ENCODE measurements at places on chromosomes 2 and 18.

DNA sequence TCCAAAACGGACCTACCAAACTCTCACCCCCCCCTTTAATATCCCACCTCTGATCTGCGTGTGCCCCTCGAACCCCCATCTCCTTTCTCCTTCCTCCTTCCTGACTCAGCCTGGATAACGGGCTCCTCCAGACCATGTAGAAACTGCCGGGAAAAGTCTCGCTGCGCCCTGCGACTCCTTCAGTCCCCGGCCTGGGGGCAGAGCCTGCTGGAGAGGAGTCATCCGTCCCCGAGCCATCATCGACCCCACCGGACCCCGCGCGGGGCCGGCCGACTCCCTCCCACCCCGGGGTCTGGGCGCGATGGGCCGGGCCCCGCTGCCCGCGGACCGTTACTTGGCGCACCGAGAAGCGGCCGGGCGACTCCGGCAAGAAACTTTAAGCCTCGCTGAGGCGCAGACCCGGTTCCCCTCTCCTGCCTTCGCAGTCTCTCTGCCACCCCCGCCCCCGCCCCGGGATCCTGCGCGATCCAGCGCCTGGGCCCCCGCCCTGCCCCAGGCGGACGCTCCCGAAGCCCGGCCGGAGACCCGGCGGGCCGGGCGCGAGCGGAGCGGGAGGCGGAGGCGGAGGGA is 3.4 kb downstream of the ZEB2 start:
- no peaks in the 10 kb centered on the region for H3K36me3 ChIP-seq
- H3K4me3 ChIP-seq = peak overlapping the region; percentile 70
- DNase-seq = no peak
- peaks cover 11% of the 10 kb centered on the region for H3K4me1 ChIP-seq

GRCh38 chr2:209472112-209472832 is 48.4 kb downstream of the MAP2 start:
- no peaks in the 10 kb centered on the region for H3K36me3 ChIP-seq
- no peak for DNase-seq
- no peaks in the 10 kb centered on the region for H3K27me3 ChIP-seq
- no peak overlapping the region for H3K27ac ChIP-seq

GRCh38 chr18:58402247-58402646 is 226.6 kb downstream of the ALPK2 start:
- H3K27me3 ChIP-seq = no peaks in the 10 kb centered on the region
- H3K4me1 ChIP-seq = peaks cover 14% of the 10 kb centered on the region
- DNase-seq = peak; percentile 77
- H3K4me3 ChIP-seq = no peak overlapping the region

- H3K27ac ChIP-seq = no peak overlapping the region
- no peaks in the 10 kb centered on the region for H3K36me3 ChIP-seq
- H3K4me3 ChIP-seq = no peak overlapping the region
- no peaks in the 10 kb centered on the region for H3K4me1 ChIP-seq
Measured at GRCh38 chr2:47198985-47199451, 43.9 kb upstream of the STPG4 start.

DNA sequence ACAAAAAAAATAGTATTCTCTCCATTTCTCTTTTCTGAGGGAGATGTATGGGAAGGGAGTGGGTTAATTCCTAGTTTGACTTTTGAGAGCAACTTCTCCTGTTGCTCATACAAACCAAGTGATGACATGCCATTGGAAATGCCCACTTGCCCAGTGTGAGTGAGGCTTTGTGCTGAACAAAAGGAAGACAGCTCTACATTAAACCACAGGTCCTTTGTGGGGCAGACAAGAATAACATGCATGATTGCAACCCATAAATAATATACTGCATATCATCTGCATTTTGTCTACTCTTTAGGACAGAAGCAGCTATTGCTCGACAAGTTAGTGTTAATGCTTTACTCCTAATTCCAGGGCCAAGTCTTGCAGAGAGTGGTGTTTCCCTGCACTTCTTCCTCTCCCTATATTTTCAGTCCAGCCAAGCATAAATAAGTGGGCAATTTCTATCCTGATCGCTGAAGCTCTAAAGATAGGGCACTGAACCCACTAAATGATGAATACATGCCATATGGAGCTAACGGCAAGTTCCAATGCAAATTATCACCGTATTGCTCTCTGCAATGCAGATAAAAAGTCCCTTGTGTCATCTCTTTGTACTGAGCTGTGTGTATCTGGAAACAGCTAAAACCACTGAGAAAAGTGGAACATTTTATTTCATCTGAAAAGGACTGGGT is 19.4 kb upstream of the EHBP1 start:
- no peaks in the 10 kb centered on the region for H3K4me1 ChIP-seq
- no peak overlapping the region for H3K4me3 ChIP-seq
- no peaks in the 10 kb centered on the region for H3K27me3 ChIP-seq

- H3K27ac ChIP-seq = no peak overlapping the region
- H3K4me1 ChIP-seq = peaks cover 8% of the 10 kb centered on the region
- no peak for DNase-seq
- H3K4me3 ChIP-seq = no peak overlapping the region
- H3K27me3 ChIP-seq = no peaks in the 10 kb centered on the region
Measured at GRCh38 chr2:6872394-6872793, 5.2 kb upstream of the RSAD2 start.

GRCh38 chr2:136117909-136118818 is at the start of gene CXCR4:
Gene CXCR4, minus strand, starts transcription at chr2:136118149. Its CDS starts 89 bp downstream, at chr2:136118060.
- peaks cover 11% of the 10 kb centered on the region for H3K27me3 ChIP-seq
- peak within 1 kb of the TSS; percentile 85 for H3K4me3 ChIP-seq
- H3K4me1 ChIP-seq = peaks cover 53% of the 10 kb centered on the region
- H3K36me3 ChIP-seq = peaks cover 14% of the 10 kb centered on the region

DNA sequence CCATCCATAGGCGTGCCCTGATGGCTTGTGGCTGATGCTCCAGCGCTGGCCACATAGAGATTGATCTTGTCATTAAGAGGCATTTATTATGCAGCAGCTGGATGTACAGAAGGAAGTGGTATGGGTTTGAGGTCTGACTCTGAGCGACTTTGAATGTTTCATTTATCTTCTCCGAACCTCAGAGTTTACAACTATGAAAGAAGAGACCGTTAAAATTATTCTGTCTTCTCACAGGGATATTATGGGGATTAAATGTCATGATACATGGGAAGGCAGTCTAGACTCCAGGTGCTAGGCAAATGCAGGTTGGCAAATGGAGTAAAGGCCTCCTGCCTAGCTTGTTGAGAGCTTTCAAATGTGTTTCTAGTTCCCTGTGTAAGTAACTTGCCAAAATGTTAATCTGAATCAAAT is 30.3 kb downstream of the MOGAT1 start:
- H3K4me3 ChIP-seq = no peak overlapping the region
- H3K27ac ChIP-seq = no peak overlapping the region
- H3K27me3 ChIP-seq = no peaks in the 10 kb centered on the region
